Nucleus accumbens (tissue), 56 donors: ENCODE measurements at places on chromosomes 1 and 21.
A peak's percentile ranks its signal among the peaks of the same experiment; 100 is the strongest.

GRCh38 chr1:179305450-179305849, 11.9 kb downstream of the SOAT1 start:
- DNase-seq, result no peak

DNA sequence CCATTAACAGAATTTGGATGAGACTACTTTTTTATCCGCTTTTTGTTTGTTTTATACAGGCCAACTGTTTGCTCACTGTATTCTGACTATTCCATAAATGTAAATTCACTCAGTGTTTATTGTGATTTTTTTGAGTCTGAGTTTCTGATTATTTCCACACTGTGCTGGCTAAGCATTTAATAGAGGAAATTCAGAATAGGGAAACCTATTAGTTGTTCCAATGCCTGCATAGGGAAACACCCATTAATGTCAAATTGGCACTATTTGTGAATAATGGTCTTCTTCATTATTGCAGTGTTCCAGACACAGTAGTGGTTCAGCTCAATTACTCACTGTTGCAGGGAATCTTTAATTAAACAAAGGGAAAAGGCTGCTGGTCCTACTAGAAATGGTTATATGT, 174.7 kb upstream of the SGIP1 start:
- DNase-seq, result no peak

- DNase-seq, result no peak
Observed at GRCh38 chr1:5304702-5305101, 650.3 kb downstream of the AJAP1 start.

GRCh38 chr1:174090471-174090870, 68.3 kb upstream of the RC3H1 start:
- no peak for DNase-seq

GRCh38 chr1:215181518-215181917, 99.0 kb downstream of the KCNK2 start:
- no peak for DNase-seq

DNA sequence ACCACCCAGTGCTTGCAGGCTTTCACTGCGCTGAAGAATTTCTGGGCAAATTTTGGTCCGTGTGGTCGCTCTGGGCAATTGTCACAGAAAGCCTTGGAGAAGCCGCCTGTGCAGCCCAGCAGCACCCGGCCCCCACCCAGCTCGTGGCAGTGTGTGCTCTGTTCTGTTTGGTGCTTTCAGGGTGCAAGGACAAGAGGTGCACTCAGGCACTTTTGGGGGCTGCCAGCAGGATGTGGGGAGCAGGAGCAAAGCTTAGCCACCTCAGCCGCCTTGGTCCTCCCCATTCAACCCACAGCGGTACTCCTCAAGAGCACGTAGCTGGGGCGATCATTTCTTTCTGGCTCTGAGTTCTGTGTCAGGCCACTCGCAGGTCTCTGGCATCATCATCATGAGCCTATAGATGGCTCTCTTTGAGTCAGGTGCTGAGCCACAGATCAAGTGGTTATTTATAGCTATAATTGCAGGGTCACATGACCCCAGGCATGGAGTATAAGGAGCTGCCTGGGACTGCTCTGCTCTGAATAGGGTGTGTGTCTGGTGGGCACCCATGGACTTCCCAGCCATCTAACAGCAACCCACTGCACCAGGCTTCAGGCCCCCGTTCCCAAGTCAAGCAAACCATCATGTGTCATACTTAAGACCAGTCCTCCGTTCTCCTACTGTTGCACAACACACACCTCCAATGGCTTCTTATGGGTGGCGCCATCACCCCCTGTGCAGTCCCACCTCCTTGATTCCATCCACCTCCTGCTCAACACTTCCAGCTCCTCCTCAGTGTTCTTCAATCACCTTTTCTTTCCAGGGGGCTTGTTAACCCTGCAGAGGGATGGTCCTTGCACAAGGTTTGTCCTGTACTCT, 18.1 kb upstream of the TENT5C start:
- DNase-seq, result no peak

- DNase-seq, result no peak
Observed at GRCh38 chr1:150764617-150765101, 919 bp downstream of the CTSS start.

DNA sequence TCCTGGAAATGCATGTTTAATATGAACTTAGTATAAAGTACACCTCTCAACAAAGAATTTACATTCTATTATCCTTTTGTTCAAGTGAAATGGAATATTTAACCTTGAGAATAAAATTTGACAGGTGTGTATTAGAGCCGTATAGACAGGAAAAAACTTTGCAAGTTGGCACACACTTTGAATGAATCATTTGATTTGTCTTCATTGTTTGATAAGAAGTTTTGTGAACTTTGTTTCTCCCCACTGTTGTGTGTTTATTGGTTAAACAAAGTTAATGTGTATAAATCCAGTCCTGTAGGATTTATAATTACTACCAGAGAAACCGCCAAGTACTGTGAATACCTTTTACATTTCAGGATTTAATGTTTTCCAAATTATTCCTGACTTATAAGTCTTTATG, 2.0 kb downstream of the SYDE2 start:
- DNase-seq, result no peak

DNA sequence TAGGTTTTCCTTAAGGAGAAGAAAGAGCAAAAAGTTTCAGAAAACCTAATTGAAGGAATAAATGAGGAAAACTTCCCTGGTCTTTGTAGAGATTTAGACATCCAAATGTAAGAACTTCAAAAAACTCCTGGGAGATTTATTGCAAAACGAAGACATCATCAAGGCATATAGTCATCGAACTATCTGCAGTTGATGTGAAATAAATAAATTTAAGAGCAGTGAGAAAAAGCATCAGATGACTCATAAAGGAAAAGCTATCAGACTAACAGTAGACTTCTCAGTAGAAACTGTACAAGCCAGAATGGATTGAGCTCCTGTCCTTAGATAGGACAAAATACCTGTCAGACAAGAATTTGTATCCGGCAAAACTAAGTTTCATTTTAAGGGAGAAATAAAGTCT, 569.4 kb upstream of the ADAMTS5 start:
- no peak for DNase-seq

DNA sequence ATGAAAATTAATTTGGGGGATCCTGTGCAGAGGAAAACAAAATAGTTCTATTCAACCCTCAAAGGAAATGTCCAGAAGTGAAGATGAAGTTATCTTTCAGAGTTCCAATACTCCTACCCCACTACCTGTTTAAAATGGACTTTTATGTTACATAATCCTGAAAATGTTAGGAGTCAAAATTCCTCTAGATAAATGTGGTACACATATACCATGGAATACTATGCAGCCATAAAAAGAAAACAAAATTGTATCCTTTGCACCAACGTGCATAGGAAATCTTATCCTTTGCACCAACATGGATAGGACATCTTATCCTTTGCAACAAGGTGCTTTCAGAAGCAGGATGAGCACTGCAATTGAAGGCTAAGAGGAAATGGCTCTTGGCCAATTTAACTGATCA, 245.2 kb downstream of the LTN1 start:
- DNase-seq, result no peak

GRCh38 chr1:2392686-2393085, 1.0 kb downstream of the RER1 start:
- no peak for DNase-seq

- no peak for DNase-seq
Observed at GRCh38 chr1:178094739-178095645, 1.1 kb downstream of the RASAL2 start.

DNA sequence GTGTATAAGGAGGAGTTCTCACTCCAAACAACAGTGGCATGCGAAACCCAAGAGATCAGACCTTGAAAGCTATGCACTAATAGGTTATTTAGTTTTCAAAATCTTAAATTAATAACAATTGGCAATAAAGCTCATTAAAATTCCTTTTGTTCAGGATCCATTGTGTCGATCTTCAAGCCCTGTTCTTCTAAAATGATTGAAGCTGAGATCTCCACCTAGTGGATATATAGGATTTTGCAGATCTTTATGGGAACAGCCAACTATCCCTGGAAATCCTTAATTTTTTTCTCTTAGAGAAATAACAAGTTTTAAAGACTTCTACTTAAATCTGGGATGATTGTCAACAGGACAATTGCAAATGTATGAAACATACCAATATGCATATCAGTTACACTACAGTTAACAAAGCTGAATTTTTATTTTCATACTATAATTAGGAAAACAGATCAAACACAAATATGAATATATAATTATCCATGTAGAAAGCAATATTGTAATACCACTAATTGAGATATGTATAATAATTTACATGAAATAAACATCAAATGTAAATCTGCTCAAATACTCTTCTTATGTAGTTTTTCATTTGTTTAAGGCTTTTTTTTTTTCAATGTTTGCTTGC, 43.3 kb downstream of the LRRC53 start:
- DNase-seq, result no peak

DNA sequence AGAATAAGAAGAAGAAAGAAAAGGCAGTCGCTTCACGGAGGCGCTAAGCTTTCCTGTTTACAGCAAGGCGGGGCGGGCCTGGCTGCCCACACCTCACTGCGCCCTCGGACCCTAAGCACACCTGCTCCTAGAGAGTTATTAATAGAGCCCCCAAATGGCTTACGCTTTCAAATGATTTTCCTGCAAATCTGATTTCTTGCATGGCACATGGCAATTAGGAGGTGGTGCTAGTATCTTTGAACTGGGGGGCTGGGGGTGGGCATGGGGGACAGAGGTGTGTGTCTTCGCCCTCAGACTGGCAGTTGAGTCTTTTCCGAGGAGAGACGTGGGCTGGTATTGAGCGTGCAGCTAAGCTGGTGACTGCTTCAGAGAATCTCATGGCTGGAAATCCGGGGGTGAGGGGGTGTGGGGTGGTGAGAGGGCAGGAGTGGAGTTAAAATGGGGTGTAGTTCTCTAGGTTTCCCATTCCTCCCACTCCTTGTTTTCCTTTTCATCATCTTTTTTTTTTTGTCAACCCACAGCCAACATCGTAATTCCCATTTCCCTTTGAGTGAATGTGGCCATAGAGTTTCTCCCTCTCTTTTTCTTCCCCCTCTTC, 1.3 kb downstream of the S1PR1 start:
- peak; percentile 11 for DNase-seq

DNA sequence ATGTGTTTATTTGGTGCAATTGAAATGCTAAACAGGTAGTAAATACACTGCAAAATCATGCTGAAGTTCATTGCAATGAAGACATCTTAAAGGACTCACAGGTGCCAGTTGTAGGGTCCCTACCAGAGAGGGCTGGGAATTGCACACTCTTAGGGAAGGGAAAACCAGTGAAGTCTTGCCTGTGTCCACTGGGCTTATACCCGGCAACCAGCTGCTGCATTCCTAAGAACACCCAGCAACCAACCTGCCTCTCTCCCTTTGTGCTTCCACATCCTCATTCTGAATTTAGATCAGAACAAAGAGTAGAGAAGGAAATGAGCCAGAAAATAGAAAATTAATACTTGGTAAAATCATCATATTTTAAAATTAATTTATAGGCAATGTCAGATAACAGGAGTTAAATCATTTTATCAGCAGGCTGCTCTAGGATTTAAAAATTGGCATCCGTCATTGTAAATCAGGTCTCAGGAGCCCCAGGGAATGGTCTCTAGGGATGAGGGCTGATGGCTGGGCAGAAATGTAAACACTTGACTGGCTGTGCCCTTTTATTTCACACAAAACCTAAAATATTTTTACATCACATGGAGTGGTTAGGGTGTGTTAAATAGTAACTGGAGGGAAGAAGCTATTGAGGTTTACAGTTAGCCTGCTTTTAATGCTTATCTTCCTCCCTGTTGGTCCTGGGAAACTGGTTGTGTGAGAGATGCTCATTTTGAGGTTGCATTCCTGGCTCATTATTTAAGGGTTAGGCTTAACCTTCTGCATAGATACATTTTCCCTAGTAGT, 31.3 kb downstream of the PTGFRN start:
- DNase-seq, result no peak

DNA sequence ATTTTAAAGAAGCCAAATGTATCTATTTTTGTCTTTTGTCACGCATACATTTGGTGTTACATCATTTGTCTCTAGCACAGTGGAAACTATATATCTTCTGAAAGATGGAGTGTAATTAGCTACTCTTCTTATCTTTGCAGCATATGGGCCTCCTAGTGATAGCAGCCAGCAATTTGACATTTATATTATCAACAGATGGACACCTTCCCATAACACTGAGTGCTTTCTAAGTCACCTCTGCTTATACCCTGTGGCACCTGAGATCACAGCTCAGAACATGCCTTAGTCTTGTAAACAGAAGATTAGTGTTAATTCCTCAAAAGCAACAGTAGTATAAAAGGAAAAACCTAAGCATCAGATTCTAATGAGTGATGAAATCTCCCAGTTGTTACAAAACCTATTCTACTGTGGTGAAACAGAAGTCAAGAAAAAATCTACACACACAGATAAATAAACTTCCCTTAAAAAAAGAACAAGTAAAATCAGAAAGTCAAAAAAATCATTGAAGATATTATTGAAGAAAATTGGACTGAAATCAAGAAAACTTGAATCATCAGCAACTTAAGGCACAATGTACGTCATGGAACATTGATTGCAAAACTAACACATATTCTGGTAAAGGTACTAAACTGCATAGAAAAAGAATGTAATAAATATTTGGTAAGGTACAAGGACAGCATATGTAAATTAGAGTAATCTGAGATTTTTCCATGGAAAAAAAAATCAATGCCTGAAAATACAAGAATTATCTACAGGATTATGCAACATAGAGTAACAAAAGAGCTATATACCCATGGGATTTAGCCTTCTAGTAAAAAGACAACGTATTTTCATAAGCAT, 61.7 kb downstream of the KCNT2 start:
- DNase-seq, result no peak

- no peak for DNase-seq
Observed at GRCh38 chr1:197321811-197322210, 53.8 kb downstream of the CRB1 start.

GRCh38 chr1:164706606-164706987, 147.6 kb downstream of the PBX1 start:
- DNase-seq, result no peak

DNA sequence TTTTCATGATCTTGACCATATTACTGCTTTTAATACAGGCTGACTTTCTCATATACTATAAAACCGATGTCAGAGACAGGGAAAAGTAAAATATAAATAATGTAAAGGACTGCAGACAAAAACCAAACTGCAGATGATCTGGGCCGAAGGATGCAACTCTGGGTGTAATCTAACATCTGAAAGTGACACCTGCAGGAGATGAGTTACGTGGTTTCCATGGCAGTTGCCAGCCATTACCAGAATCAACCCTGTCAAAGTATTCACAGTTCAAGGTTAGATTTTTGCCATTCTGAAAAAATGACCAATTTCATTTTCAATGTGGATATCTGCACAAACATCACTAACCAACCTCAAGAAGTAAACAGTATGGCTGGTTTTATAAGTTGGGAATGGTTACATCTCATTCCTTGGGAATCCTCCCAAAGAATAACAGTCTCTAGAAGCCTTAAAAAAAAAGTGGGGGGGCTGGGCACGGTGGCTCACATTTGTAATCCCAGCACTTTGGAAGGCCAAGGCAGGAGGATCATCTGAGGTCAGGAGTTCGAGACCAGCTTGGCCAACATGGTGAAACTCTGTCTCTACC, 27.7 kb downstream of the DNAJC11 start:
- no peak for DNase-seq

- DNase-seq, result no peak
Observed at GRCh38 chr1:190908691-190909090, 431.0 kb upstream of the BRINP3 start.

GRCh38 chr1:20848162-20848561, 61.1 kb upstream of the HP1BP3 start:
- DNase-seq, result no peak
